ENCODE measurements at places on chromosomes 5 and 9. TPM values are rescaled to one million over a fixed set of nuclear protein-coding genes. Genes with fewer than 3 reads are reported as not detected.

The EGFLAM gene
- 0.12 TPM for total RNA-seq

The GFI1B gene
- total RNA-seq: not detected

The LCN12 gene
- total RNA-seq: not detected

The HAPLN1 gene
- 248 TPM for total RNA-seq

The IFT74 gene
- 12.3 TPM for total RNA-seq

The TMEM250 gene
- 31.9 TPM for total RNA-seq

The LEAP2 gene
- 0.60 TPM for total RNA-seq

The FGFR4 gene
- total RNA-seq: 1.9 TPM

The CMYA5 gene
- total RNA-seq: 0.60 TPM

The RANBP17 gene
- total RNA-seq: 22.5 TPM

The AIF1L gene
- 33.1 TPM for total RNA-seq

The TMEM215 gene
- total RNA-seq: not detected

The PCDHGC5 gene
- 1.7 TPM for total RNA-seq

- peak; percentile 75 for DNase-seq
Measured at GRCh38 chr9:114283551-114284111, 39.3 kb upstream of the ORM1 start.

GRCh38 chr5:171945476-171945875, 61.0 kb downstream of the FBXW11 start:
- DNase-seq: no peak

- peak; percentile 51 for DNase-seq
Measured at GRCh38 chr5:100904259-100904861, 1.3 kb upstream of the ST8SIA4 start.

DNA sequence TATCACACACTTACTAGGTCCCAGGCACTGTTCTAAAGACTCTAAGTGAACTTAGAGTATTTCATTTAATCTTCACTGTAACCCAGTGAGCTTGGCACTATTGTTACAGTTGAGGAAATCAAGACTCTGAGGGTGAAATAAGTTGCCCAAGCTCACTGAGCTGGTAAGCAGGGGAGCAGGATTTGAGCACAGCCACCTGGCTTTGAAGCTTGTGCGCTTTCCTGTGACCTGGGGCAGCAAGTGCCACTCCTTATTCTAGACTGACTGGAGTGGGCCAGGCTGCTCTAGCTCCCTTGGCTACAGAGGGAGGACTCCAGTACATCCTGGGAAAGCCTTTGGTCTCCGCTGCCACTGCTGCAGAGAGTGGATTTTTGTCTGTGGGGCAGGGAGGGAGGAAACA, 50.0 kb downstream of the RGS3 start:
- no peak for DNase-seq

GRCh38 chr9:110188991-110189390, 19.0 kb downstream of the C9orf152 start:
- DNase-seq: no peak

DNA sequence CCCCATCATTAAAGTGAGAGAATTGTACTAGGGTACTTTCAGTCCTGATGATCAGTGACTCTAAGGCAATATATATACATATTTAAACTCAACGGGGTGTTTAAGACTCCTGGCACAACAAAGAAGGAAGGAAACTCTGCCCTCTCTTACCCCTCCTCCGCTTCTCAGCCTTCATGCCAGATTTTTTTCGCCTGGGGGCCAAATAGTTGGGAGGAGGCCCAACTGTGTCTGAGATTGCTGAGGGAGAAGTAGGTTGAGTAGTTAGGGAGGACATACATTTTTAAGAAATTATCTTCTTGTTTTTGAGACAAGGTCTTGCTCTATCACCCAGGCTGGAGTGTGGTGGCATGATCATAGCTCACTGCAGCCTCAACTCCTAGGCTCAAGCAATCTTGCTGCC, 127.7 kb upstream of the SHB start:
- no peak for DNase-seq

DNA sequence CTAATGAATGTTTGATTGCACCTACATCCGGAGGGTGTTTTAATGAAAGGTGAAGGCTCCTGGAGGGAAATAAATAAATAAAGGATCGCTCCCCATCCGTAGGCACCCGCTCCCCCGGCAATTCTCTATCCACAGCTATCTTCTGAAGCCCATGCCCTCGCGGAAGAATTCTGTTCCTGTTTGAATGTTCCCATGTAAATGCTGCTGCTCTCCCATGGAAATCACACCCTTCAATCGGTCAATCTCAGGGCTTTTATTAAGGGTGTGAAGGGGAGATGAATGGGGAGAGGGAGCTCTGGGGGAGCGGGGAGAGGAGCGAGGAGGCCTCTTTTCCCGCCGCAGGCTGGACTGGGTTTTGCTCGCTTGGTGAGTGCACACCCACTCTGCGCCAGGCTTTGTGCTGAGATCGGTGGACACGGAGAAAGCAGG, 21.1 kb upstream of the ARAP3 start:
- DNase-seq: no peak

- DNase-seq: no peak
Measured at GRCh38 chr9:134863306-134863902, 17.2 kb upstream of the FCN2 start.

DNA sequence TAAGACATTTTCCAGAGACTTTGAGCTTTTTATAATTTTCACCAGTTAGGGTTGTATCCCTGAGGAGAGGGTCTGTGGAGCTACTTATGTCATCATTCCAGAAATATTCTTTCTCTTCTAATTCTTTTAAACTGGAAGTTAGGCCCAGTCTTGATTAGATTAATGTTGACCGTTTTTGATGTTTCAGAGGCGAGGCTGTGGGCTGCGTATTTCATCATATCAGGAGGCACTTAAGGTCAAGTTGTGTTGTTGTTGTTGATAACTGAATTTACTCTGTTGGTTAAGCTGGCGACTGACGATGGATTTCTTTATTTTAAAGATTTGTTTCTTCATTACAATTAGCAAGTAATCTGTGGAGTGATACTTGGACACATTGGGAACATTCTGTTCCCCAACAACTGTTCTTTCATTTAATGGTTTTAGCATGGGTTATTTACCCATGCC, 20.1 kb downstream of the IPO11 start:
- no peak for DNase-seq

DNA sequence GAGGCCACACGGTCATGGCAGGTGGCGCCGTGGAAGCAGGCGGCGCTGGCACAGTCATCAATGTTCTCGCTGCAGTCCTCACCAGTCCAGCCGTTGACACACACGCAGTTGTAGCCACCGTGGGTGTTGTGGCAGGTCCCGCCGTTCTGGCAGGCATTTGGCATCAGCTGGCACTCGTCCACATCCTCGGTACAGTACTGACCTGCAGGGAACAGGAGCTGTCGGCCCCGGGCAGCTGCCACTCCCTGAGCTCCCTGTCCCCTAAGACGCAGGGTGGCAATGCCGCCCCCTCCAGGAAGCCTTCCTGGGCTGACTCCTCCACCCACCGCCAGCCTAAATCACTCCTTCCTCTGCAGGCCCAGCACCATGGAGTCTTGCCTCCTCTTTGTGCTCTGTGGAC, 27.2 kb downstream of the NOTCH1 start:
- DNase-seq: no peak

DNA sequence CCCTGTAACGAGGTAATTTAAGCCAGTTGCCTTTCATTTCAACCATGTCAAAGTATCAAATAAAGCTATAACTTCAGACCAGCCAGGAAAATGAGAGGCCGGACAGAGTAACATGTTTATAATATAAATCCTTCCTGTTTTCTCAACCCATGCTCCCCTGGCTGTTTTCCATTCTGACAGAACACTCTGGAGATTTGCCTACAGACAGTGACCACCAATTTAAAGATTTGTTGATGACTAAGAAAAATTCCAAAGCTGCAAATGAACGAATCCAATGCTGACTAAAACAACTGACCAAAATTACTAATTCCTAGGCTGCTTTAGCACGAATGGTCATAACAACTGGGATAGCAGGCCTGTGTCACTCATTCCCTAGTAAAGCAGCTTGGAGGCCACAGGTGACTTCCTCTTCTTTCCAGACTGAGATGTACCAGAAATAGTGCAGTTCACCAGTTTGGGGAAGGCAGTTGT, 141.4 kb downstream of the AOPEP start:
- DNase-seq: no peak

- no peak for DNase-seq
Measured at GRCh38 chr9:130535818-130536521, 43.4 kb upstream of the FUBP3 start.

- DNase-seq: no peak
Measured at GRCh38 chr5:138969323-138970002, 94.3 kb upstream of the LRRTM2 start.

DNA sequence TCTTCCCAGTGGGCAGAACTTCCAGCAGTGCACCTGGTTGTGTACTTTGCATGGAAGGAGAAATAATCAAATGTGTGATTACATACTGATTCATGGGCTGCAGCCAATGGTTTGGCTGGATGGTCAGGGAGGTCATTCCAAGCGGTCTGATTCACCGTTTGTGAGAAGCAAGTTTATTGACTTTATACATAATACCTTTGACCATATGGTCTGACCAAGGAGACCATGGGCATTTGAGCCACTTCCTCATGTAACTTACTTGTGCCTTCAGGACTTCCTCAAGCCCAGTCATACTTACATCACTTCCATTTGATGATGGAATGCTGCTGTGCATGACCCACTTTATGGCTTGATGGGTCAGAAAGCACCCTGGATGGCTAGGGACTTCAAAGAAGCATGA, 41.1 kb downstream of the DAP start:
- DNase-seq: no peak

DNA sequence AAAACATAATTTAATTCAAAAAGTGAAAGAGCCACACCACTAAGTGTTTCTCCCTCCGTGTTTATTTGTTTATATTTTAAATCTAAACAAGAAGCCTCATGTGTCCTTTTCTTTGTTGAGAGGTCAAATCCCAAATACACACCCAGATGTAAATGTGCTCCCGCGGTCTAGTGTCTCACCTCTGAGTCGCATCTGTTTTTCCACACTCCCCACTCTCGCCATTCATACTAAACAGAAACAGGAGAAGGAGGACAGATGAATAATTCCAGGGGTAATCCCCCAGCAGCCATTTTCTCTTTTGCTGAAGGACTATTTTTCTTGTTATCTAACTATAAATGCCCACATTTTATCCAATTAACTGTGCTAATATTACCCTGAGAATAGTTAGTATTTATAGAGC, 361.6 kb upstream of the RIOK2 start:
- DNase-seq: no peak

DNA sequence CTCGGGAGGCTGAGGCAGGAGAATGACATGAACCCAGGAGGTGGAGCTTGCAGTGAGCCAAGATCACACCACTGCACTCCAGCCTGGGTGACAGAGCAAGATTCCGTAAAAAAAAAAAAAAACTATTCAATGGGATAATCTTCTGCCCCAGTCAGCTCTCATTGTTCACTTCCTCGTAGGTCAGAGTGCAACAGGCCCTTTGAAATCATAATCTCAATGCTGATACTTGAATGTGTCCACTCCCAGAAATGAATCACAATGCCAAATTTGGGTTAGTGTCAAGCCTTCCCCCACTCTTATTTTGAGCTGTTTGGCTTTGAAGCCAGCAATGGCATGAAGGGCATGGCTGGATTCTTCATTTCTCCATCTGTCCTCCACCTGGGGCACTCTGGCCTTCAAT, 610.3 kb upstream of the KLF4 start:
- no peak for DNase-seq

GRCh38 chr9:33260372-33260771, 4.1 kb downstream of the BAG1 start:
- no peak for DNase-seq

- DNase-seq: no peak
Measured at GRCh38 chr5:111670826-111671492, 86.0 kb downstream of the NREP start.

GRCh38 chr5:62284946-62285891, 20.8 kb upstream of the KIF2A start:
- DNase-seq: no peak

DNA sequence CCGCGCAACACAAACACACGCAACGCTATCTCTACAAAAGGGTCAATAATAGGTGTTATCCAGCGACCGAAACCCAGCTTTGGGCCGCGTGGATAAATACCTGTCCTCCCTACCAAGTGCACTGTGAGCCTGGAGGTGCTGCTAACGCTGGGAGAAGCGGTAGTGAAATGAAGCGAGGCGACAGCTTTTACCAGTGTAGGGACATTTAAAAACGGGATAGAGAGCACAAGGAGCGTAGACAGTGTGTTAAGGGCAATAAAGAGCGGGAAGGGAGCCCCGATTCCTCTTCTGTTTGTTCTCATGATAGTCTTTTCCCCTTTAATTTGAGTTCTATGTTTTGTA, 421 bp upstream of the DEPDC1B start:
- no peak for DNase-seq

DNA sequence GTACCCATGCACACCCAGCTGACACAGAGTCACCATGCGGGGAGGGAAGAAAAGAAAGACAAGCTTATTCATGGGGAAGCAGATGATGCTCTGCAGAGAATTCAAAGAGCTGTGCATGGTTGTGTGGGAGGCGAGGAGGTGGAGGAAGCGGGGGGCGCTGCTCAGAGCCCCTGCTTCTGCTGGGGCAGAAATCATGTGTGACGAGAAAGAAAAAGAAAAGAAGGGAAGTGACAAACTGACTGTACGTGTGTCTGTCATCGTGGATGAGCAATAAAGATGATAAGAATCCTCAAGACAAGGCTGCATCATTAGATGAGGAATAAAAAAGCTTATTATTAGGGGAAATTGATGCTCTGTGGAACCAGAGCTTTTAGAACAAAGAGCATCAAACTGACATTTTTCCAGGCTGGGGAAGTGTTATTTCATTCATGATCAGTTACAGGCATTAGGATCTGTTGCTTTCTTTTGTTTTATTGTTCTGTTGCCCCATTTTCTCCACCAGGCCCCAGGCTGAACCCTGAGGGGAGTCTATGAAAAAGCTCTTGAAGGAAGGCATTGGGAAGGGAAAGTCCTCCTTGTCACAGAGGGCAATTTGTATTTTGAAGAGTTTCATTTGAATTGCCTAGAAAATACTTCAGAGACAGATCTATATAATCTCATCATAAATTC, 20.3 kb upstream of the SH3RF2 start:
- no peak for DNase-seq
